ENCODE measurements at places on chromosomes 7 and 10.
A peak's percentile ranks its signal among the peaks of the same experiment; 100 is the strongest.

DNA sequence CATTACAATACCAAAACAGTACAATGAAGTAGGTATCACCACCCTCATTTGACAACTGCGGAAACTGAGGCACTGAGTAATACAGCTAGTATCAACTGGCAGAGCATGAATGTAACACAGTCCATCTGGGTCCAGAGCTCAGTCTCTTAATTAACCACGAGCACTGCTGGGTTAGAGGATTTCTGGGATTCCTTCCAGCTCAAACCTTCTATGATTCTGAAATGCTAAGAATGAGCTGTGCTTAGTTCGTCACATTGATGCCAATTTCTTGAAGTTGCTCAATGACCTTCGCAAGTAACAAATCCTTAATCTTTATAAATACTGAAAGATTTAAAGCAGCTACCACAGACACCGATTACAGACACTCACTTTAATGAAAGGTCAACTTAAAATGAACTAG lies 62.5 kb downstream of the SGMS1 start:
- no peak for DNase-seq

DNA sequence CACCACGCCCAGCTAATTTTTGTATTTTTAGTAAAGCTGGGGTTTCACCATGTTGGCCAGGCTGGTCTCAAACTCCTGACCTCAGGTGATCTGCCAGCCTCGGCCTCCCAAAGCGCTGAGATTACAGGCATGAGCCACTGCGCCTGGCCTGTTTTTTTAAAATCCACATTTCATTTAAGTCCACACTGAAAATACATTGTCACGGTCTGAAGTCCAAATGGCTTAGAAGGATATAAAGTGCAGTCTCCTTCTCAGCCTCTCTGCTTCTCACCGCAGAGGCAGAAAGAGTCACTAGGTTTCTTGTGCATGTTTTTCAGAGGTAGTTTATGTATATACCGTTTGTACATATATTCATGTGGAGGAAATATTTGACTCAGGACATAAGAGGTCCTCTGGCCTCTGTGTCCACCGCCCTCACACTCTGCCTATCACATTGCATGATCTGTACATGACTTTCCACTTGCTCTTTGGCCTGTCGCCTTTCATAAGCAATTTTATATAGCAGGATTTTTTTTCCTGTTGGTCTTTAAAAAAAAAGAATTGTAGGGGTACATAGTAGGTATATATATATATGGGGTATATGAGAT lies 42.9 kb downstream of the BLNK start:
- no peak for DNase-seq

GRCh38 chr10:110226926-110227641 lies 19.7 kb downstream of the MXI1 start:
- no peak for DNase-seq

DNA sequence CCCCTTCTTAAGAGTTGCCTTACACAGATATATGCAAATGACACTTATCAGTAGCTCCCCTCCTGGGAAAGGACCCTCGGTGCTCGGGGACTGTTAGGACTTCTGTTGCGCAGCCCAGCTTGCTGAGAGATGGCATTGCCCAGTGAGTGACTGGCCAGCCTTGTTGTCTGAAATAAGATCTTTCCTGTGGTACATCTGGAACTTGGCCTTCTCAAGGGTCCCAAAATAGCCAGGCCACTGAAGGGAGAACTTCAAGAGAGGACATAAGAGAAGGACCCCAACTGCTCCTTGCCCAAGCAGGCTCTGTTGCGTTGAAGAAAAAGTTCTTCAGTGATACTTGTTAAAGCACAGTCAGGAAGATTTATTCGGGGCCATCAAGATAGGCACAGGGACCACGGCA lies 17.3 kb downstream of the BAG3 start:
- DNase-seq = no peak

DNA sequence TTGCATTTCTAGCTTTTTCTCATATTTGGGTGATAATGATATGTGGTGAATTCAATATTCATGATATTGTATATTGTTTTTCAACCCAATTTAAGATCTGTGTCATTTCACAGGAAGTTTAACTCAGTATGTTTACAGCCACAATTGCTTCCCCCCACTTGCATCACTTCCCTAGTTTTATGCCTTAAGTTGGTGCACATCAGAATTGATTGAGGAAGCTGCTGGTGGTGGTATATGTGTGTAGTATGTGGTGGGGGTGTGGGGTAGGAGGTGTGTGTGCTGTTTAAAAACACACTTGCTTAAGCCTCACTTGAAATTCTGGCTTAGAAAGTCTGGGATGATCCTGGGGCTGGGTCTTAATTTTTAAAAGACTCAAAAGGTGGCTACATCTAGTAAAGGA lies 245.1 kb upstream of the AOAH start:
- DNase-seq = no peak

DNA sequence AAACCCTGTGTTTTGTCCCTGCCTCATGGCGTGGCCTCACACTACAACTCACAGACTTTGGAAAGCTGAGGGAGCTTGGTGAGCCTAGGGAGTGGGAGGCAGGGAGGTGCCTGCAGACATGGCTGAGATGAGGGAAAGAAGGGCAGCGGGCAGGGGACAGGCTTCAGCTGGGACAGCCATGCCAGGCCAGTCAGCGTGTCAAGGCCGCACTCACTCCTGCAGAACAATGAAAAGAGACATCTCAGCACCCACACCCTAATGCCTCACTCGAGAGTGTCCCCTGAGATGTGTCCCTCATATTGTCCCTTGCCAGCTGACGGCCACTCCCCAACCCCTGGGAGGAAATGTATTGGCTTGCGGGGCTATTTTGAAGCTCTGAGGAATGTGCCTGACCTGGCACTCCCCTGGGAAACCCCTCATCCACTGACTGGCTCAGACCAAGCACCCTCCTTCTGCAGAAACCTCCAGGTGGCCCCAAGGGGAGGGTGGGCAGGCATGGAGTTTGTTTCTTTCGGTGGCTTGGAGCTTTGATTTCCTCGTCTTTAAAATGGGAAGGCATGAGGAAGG lies 31.6 kb downstream of the SH3PXD2A start:
- DNase-seq = no peak

DNA sequence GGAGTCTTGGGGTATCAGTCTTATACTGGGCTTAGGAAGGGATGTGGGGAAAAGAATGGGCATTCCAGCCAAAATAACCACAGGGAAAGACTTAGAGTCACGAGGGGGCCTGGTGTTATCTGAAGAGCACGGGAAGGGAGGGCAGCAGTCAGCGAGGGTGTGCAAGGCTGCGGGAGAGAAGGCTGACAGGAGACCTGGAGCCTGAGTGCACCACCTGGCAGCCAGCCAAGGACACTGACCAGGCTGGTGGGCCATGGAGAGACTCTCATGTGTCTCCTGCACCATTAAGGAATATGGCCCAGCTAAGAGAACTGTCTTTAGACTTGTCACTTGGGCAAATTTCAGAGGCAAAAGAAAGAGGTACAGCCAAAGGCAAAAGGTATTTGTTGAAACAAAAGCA lies 69.6 kb downstream of the PKD1L1 start:
- no peak for DNase-seq

DNA sequence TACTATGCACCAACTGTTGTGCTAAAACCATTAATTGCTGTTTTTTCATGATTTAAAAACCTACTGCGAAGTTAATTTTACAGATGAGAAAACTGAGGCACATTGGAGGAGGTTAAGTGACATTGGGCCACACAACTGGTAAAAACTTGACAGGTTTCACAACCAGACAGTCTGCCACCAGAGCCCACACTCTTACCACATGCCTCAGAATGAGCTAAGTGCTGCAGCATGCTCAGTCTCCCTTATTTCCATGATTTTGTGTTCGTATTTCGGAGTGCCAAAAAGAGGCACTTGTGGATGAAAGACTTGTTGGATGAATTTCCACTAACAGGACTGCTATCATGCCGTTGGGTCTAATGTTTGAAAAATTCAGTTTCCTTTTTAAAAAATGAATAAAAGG lies 77.4 kb downstream of the PCLO start:
- DNase-seq = no peak

DNA sequence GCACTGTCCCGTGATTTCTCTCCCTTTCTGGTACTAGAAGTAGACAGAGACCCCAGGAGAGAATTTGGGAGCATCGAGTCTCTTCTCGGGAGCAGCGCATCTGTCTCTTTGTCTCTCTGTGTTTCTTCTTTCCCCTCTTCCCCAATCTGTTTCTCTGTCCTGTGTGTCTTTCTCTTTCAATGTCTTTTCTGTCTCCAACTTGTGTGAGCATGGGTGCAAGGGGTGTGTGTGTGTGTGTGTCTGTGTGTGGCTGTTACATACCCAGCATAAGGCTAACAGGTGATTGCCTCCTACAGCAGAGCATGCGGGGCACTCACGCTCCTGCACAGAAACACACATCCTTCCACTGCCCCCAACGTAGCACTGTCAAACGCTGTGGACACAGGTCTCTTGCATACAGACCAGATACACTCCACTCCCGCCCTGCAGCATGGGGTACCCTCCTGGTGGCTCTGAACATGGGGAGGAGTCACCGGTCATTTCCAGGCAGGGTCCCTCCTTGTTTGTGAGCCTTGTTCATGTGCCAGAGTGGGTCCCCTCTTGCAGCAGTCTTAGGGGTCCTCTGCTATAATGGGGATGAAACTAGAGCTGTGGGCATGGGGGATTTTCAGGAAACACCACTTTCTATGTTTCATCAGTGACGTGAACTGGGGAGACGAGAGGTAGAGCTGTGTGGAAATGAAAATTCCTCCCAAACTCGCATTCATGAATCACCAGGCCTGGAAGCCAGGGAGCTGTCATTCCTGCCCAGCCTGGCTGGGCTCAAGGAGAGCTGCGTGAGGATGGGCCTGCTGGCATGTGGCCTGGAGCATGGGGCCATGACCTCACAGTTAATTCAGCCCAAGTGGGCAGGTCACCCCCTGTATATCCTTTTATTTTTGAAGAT lies 980 bp downstream of the ADAMTS14 start:
- DNase-seq = no peak

DNA sequence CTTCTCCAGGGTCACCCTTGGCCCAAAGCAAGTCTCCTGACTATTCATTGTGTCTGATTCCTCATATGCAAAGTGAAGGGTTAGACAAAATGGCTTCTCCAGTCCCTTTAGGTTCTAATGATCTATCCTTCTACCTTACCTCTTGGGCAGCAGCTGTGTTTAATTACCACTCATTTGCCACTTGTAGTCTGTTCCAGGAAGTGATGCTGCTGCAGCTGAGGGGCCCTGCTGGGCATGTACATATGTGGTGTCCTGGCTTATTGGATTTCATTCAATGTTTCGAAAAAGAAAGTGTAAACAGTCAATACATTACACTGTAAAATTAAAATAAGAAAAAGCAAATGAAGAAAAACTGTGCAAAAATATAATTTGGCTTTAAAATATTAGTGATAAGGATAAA lies 36.6 kb downstream of the SCIN start:
- no peak for DNase-seq

GRCh38 chr7:154416714-154417113 lies 364.5 kb downstream of the DPP6 start:
- DNase-seq = no peak

GRCh38 chr7:119256446-119257131 lies 1016.4 kb upstream of the KCND2 start:
- no peak for DNase-seq

GRCh38 chr10:119404719-119405519 lies 137.6 kb downstream of the RGS10 start:
- DNase-seq = no peak

GRCh38 chr7:141700296-141700847 lies 1.6 kb downstream of the DENND11 start:
- DNase-seq = no peak

GRCh38 chr10:58576751-58577436 lies 64.2 kb downstream of the BICC1 start:
- no peak for DNase-seq

- DNase-seq = peak; percentile 57
These were observed 66.2 kb downstream of the FAM241B start for GRCh38 chr10:69696073-69696731.

GRCh38 chr7:2118630-2119190 lies 114.0 kb downstream of the MAD1L1 start:
- no peak for DNase-seq

DNA sequence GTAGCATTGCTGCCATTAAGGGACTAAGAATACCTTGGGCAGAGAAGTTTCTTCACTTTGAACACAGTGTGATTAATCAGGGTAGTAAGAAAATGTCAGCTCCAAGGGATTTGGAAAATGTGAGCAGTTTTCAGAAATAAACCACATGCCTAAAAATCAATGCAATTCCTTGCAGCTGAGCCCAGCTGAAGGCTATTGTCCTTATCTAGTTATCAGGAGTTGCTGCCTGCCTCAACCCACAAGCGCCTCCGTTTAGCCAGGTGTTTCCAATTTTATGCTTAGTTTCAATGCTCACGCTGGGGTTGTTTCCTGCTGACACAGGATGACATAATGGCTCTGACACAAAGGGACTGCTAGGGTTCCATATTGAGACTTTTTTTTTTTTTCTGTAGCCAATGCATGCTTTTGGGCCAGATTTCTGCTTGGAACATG lies 132.3 kb upstream of the ANK3 start:
- DNase-seq = peak; percentile 6

GRCh38 chr10:46263831-46264268 lies 22.9 kb upstream of the ANTXRL start:
- DNase-seq = no peak

GRCh38 chr7:28990200-28990960 lies 32.2 kb upstream of the TRIL start:
- DNase-seq = no peak

DNA sequence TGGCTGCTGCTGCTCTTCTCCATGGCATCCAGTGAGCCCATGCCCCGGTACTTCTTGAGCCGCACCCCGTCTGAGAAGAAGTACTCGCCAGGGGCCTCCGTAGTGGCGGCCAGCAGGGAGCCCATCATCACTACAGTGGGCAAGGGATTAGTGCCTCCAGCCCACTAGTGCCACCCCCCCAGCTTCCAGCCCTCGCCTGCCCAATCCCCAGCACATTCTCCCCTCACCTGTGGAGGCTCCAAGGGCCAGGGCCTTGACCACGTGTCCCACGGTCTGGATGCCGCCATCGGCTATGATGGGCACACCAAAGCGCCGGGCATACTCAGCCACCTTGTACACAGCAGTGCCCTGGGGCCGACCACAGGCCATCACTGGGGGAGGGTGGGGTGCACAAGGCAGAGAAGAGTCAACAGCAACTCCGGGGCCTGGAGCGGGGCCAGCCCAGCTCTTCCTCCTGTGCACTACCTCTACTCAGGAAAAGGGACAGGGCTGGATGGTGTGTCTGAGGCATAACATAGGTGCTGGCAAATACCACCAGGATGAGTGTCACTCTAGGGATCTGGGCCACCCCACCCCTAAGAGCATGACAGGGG lies 14.8 kb downstream of the IMPDH1 start:
- DNase-seq = no peak

- no peak for DNase-seq
These were observed 35.5 kb upstream of the C1GALT1 start for GRCh38 chr7:7146837-7147236.

DNA sequence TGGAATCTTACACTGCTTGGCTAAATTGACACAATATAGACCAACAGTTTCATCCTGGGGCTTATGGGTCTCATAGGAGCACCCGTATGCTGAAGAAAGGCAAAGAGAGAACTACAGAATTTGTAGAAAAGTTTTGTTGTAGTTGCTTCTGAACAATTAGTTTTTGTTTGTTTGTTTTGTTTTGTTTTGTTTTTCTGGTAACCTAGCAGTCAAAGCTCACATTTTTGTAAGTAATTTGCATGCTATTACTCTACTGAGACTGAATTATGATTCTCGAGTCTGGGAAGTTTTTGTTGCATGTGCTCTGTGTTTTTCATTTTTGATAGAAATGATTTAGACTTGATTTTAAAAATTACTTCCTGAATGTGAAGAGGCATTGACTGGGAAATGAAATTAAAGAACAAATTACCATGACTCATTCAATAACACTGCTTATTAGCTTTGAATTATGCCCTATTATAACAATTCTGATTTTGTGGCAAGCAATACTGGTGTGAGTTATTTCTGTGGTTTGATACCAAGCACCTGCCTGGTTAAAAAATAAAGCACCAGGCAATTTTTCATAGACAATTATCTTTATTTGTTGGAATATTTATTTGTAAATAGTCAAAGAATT lies 438 bp downstream of the LSMEM1 start:
- no peak for DNase-seq
